ENCODE measurements at places on chromosomes 3 and 15.

DNA sequence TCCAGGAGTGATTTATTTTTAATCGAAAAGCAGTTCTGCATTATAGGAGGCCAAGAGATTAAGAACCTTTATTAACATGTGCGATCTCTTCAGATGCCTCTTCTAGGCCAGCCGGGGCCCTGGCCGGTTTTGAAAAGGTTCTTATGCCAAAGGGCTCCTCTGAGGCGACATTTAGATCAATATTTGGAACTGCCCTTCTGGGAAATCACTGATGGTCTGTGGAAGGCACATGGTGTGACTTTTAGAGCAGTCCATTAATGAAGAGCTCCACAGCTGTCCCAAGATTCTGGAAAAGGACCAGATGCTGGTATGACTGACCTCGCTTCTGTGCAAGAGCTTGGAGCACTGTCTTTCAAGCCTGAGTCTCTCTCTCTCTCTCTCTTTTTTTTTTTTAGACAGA lies 19.7 kb downstream of the MGLL start:
- no peak for DNase-seq

- no peak for DNase-seq
Observed at GRCh38 chr3:176663387-176663786, 533.9 kb downstream of the TBL1XR1 start.

GRCh38 chr3:83934192-83935021 lies 1024.4 kb upstream of the CADM2 start:
- DNase-seq: no peak

- no peak for DNase-seq
Observed at GRCh38 chr3:101104321-101104720, 111.1 kb upstream of the ABI3BP start.

DNA sequence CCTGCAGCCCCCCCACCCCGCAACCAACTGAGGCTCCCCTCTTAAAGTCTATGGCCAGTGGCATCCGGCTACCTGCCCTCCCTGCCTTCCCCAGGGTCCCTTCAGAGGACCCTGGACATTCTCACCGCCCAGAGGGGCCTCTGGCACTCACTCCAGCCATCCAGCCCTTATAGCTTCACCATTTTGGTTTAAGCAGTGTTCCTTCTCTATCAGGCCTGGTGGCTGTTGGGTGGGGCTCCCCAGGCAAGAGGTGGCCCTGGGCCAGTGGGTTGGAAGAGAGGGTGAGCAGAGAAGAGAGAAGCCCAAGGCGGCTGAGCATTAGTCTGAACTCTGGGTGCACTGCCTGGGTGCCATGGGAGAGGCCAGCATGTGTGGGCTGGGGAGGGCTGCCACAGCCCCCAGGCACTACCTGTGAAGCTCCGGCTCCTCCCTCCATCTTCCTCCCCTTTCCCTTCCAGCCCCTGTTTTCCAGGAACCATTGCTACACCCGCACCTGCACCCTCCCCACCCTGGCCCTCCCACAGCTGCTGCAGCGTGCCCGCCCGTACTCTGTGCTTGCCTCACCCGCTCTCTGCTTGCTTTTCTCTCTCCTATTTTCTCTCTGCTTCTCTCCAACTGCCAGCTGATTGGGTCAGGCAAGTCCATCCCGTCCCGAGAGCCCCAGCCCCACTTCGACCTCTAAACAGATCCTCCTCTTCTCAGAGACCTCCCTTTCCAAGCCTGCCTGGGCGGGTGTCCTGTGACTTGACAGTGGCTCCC lies 168.2 kb downstream of the TBC1D2B start:
- no peak for DNase-seq
